ENCODE measurements at places on chromosomes 3 and 15.
A peak's percentile ranks its signal among the peaks of the same experiment; 100 is the strongest.

- DNase-seq: no peak
Observed at GRCh38 chr3:10377148-10377725, 56.3 kb upstream of the SEC13 start.

- DNase-seq: peak; percentile 25
Observed at GRCh38 chr3:107416886-107417285, 39.6 kb downstream of the CCDC54 start.

GRCh38 chr15:88401996-88402656, 65.1 kb downstream of the MRPL46 start:
- DNase-seq: no peak

- no peak for DNase-seq
Observed at GRCh38 chr15:94205366-94205765, 26.0 kb upstream of the MCTP2 start.

DNA sequence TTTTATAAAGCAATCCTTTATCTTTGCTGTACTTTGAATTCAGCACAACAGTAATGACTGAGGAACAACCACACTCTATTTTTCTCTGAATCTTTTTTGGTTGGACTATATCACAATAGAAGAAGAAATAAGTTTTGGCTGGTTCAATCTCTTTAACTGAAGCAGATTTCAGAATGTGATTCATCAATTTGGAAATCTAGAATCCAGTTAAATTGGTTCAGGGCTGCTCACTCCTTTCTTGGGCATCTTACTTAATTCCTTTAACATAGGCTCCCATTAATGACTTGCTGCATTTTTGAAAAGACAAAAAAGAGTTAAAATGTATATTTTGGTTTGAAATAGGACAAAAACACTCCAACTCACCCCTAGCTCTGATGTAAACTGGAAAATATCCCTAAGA, 688.3 kb upstream of the NECTIN3 start:
- DNase-seq: no peak

- peak; percentile 76 for DNase-seq
Observed at GRCh38 chr3:148757238-148758215, 59.8 kb downstream of the AGTR1 start.

Data from GM03348 (cell line).